Lower lobe of right lung (tissue), 2 donors: ENCODE measurements at places on chromosomes 11 and 22. TPM values are rescaled to one million over a fixed set of nuclear protein-coding genes. Genes with fewer than 3 reads are reported as not detected.

Gene CSRP3
- total RNA-seq, result not detected

- DNase-seq, result no peak
- H3K4me3 ChIP-seq, result no peak overlapping the region
- H3K27ac ChIP-seq, result no peak overlapping the region
- H3K27me3 ChIP-seq, result no peaks in the 10 kb centered on the region
These were observed 56.8 kb downstream of the EMSY start for GRCh38 chr11:76501526-76502202.

- no peak for DNase-seq
- H3K36me3 ChIP-seq, result no peaks in the 10 kb centered on the region
- H3K4me3 ChIP-seq, result no peak overlapping the region
These were observed 174.4 kb upstream of the NARS2 start for GRCh38 chr11:78748918-78749690.

- H3K27me3 ChIP-seq, result no peaks in the 10 kb centered on the region
- DNase-seq, result no peak
- H3K36me3 ChIP-seq, result no peaks in the 10 kb centered on the region
- no peaks in the 10 kb centered on the region for H3K4me1 ChIP-seq
- no peak overlapping the region for H3K27ac ChIP-seq
These were observed 67.3 kb upstream of the PRR5 start for GRCh38 chr22:44634426-44635321.

DNA sequence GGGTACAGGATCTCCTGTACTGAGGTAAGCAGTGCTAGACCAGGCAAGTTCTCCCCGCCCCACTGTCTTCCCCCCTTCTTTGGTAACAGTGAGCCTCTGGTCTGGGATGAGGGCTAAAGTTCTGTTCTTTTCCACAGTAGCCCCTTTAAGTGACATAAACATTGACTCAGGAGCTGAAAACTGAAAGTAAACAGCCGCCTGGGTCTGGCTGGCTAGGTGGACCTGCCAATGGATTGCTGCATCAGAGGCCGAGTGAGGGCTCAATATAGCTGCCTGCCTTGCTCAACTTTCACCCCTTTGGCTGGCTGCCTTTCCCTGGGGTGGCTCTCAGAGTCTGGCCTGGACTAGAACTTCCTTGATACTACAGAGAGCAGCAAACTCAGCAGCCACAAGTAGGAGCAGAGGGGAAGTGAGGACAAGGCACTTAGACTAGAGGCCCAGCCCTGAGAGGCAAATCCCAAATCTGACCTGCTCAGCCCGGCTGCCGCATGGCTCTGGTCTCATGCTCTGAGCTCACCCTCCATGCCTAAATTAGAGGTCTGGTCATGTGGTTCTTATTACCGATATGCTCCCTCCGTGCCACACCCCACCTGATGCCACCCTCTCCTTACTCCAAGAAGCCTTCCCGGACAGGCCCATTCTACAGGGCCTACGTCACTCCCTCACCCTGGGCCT, 9.6 kb upstream of the UCP3 start:
- peak overlapping the region; percentile 87 for H3K27ac ChIP-seq
- no peaks in the 10 kb centered on the region for H3K27me3 ChIP-seq
- peaks cover 10% of the 10 kb centered on the region for H3K36me3 ChIP-seq
- no peak overlapping the region for H3K4me3 ChIP-seq
- peak; percentile 94 for DNase-seq

DNA sequence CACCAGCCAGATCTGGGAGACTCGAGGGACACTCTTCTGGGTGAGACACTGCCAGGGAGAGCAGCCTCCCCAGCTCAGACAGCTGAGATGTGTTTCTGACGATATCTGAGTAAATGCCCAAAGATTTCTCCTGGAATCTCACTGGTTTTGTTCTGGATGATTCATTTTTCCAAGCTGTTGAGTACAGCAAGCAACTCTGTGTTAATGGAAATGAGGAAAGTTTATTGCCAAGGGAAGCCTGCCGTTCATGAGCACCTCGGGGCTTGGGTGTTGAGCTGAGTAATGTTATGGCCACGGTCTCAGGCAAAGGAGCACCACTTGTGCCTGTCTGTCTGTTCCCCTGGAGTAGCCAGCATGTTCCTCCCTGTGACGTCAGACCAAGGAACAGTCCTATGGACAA, 1132.4 kb downstream of the BRD1 start:
- H3K4me3 ChIP-seq, result no peak overlapping the region
- no peak for DNase-seq
- no peaks in the 10 kb centered on the region for H3K36me3 ChIP-seq
- H3K4me1 ChIP-seq, result no peaks in the 10 kb centered on the region
- no peak overlapping the region for H3K27ac ChIP-seq
- H3K27me3 ChIP-seq, result no peaks in the 10 kb centered on the region

DNA sequence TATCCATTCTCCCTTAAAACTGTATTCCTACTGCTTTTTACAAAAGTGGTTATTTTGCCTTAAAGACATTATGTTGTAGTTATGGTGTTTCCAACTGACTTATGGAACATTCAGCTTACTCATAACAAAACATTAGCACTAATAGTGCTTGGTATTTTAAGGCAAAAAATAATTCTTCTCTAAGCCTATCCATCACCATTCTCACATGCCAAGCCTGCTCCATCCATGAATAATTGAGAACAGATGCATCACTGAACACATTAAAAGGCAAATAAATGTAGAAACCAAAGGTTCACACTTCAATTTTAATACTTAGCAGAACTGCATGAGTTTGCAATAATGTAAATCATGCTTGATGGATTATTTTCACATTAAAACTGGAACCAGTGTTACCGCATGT, 42.3 kb upstream of the DDI1 start:
- no peak overlapping the region for H3K4me3 ChIP-seq
- DNase-seq, result no peak
- no peaks in the 10 kb centered on the region for H3K4me1 ChIP-seq
- H3K27me3 ChIP-seq, result no peaks in the 10 kb centered on the region

DNA sequence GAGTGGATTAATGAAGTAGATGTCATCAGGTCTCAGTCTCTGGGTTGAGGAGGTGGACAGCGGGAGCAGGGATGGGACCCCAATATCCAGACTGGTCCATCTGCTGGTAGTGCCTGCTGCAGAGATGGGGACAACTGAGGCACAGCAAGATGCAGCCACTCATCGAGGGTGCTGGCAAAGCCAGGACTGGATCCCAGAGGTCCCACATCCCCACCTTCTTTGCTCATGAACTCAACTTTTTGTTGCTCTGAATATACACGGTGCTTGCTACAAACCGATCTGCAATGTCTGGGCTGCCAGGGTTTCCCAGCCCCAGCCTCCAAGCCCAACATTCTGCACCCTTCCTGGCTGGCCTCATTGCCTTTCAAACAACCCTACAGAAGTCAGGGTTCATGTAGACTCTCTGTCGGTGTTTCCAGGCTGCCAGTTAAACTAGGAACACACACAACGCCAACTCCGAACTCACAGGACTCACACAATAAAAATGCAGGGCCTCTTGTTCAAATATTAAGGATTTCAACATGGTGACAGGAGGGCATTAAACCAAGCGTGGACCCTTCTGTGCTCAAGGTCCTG, 168.2 kb downstream of the MN1 start:
- H3K27ac ChIP-seq, result no peak overlapping the region
- no peak for DNase-seq
- no peak overlapping the region for H3K4me3 ChIP-seq
- H3K36me3 ChIP-seq, result no peaks in the 10 kb centered on the region
- peaks cover 22% of the 10 kb centered on the region for H3K27me3 ChIP-seq
- no peaks in the 10 kb centered on the region for H3K4me1 ChIP-seq

Gene HTR3A
- total RNA-seq, result not detected

Gene LRRC74B
- total RNA-seq, result 3.6 TPM

Gene CLCF1
- total RNA-seq, result 3.7 TPM

GRCh38 chr22:49052560-49052959, 775.1 kb downstream of the BRD1 start:
- H3K36me3 ChIP-seq, result no peaks in the 10 kb centered on the region
- no peak overlapping the region for H3K27ac ChIP-seq
- no peak for DNase-seq
- peak overlapping the region; percentile 36 for H3K4me3 ChIP-seq
- H3K27me3 ChIP-seq, result peaks cover 8% of the 10 kb centered on the region

Gene LARGE2
- 5.0 TPM for total RNA-seq

GRCh38 chr11:130674686-130675308, 226.4 kb downstream of the ADAMTS15 start:
- H3K27ac ChIP-seq, result peak overlapping the region; percentile 61
- no peak overlapping the region for H3K4me3 ChIP-seq
- H3K27me3 ChIP-seq, result no peaks in the 10 kb centered on the region
- H3K36me3 ChIP-seq, result no peaks in the 10 kb centered on the region
- peaks cover 4% of the 10 kb centered on the region for H3K4me1 ChIP-seq
- no peak for DNase-seq

DNA sequence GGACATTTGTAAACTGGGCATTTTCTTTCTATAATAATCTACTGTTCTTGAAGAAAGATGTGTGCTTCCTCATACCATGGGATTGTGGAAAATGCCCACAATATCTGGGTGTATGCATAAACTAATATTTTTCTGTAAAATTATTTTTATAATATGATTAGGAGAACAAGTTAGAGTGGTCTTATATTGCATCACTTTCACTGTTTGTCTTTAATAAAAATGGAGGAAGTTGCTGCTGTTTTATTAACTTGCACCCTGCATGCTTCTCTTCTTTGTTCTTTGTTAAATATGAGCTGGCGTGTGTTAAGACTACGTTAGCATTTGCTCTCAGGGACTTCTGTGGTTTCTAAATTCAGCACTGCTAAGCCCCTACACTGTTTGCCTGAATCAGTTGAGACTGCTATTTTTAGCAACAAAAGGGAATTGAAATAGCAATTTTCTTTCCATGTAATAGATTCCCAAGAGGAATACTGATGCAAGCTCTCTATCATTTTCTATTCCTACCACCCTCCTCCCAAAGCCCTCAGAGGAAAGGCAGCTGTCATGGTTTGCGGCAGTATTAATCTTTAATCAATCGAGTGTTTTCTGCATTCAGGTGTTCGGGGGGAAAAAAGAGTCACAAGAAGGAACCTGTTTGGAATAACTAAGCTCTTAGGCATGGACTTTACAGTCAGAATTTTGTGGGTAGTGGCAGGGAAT, 56.1 kb downstream of the HSD17B12 start:
- DNase-seq, result no peak
- H3K36me3 ChIP-seq, result no peaks in the 10 kb centered on the region
- no peak overlapping the region for H3K27ac ChIP-seq
